ENCODE measurements at places on chromosomes 1 and 21. TPM values are rescaled to one million over a fixed set of nuclear protein-coding genes. Genes with fewer than 3 reads are reported as not detected.

The PTCH2 gene
- polyA plus RNA-seq, result 21.6 TPM

DNA sequence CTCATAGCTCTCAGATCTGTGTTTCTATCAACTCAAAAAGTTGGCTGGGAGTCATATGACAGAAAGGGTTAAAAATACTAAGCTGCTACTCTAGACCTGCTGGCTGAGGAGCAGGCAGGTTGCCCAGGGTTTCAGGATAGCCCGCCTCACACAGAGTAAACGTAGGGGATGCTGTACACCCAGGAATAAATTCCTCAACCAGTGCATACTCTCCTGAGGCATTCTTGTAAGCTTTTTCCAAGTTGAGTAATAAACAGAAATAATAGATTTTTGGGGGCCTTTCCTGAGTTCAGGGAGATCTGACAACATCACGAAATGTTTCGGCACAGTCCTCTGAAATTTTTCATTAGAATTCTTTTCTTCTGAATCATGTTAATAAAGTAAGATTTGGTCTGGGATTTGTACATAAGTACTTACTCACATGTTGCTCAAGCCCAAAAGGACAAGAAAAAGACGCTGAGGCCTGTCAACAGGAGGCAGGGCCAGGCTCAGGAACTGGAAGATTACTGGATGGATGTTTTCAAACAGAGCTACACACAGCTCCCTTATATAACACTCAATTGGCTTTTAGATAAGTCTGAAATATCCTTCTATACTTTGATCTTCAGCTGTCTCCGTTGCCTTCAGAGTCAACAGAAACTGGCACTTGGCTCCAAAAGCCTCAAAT lies 41.0 kb downstream of the TGFBR3 start:
- H3K27ac ChIP-seq, result peak overlapping the region; percentile 18
- H3K4me3 ChIP-seq, result no peak overlapping the region
- H3K4me1 ChIP-seq, result peaks cover 3% of the 10 kb centered on the region
- DNase-seq, result no peak
- no peaks in the 10 kb centered on the region for H3K27me3 ChIP-seq

The LRRC38 gene
- 3.8 TPM for polyA plus RNA-seq

The PRKAA2 gene
- 9.6 TPM for polyA plus RNA-seq

GRCh38 chr1:33650708-33651107 lies 178.3 kb downstream of the ZSCAN20 start:
- DNase-seq, result no peak
- H3K27ac ChIP-seq, result no peak overlapping the region

DNA sequence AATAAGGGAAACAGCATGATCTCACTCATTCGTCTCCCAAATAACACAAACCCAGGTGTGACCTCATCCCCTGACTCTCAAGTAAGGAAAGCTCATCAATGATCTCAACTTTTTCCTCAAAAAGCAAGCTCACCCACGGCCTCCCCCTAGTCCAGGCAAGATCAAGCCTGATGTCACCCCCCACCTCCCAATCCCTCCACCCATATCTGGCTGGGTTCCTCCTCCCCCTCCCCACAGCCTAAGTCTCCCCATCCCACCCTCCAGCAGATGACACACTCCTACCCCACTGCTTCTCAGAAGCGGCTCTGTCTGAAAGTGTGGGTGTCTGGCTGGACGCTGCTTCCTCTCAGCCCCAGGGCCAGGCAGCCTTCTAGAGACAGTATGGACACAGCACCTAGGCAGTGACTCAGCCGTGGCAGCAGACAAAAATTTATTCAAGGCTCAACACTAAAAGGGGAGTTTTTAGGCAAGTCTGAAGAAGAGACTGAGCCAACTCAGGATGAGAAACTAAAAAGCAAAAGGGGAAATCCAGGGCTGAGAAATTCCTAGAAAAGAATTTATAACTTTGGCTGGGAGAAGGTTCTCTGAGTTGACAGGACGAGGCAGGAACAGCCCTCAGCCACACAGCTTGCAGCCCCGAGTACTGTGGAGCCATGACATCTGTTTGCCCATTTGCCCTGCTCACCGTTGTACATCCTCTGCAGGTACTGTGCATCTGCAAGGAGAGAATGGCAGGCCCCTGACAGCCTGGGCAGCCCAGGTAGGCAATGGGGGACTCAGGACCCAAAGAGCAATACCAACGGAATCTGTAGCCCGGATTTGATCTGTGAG lies 81.6 kb upstream of the LRRC8D start:
- H3K36me3 ChIP-seq, result no peaks in the 10 kb centered on the region
- H3K27me3 ChIP-seq, result no peaks in the 10 kb centered on the region
- no peak overlapping the region for H3K4me3 ChIP-seq
- no peak overlapping the region for H3K27ac ChIP-seq

DNA sequence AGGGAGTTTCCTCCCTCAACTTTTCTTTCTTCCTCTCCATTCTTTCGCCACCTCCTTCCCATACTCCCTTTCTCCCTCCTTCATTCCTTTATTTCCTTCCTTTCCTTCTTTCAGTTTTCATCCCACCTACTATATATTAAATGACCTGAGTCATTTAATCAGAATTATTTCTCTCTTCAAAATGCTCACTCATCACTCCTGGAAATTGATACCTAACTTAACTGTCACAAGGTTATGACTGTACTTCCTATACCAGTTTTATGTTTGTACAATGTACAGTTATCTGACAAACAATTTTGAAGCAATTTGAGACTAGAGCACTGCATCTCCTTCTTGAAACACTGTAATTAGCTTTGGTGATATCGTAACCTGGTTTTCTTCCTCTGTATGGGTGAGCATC lies 41.4 kb downstream of the NEXN start:
- no peaks in the 10 kb centered on the region for H3K4me1 ChIP-seq
- no peak for DNase-seq
- H3K36me3 ChIP-seq, result no peaks in the 10 kb centered on the region
- H3K27ac ChIP-seq, result no peak overlapping the region

GRCh38 chr1:82994616-82995263 lies 1004.2 kb downstream of the TTLL7 start:
- H3K36me3 ChIP-seq, result no peaks in the 10 kb centered on the region
- H3K4me1 ChIP-seq, result no peaks in the 10 kb centered on the region
- no peaks in the 10 kb centered on the region for H3K27me3 ChIP-seq
- H3K4me3 ChIP-seq, result no peak overlapping the region
- DNase-seq, result no peak
- no peak overlapping the region for H3K27ac ChIP-seq

GRCh38 chr1:34645109-34645688 lies 109.6 kb upstream of the GJB5 start:
- H3K27ac ChIP-seq, result no peak overlapping the region
- H3K36me3 ChIP-seq, result no peaks in the 10 kb centered on the region
- H3K4me1 ChIP-seq, result peaks cover 4% of the 10 kb centered on the region
- no peak for DNase-seq

- no peak overlapping the region for H3K27ac ChIP-seq
- H3K36me3 ChIP-seq, result no peaks in the 10 kb centered on the region
- no peaks in the 10 kb centered on the region for H3K4me1 ChIP-seq
- no peak overlapping the region for H3K4me3 ChIP-seq
These were observed 87.6 kb downstream of the DRAM2 start for GRCh38 chr1:111052246-111052645.

- H3K36me3 ChIP-seq, result no peaks in the 10 kb centered on the region
- peak overlapping the region; percentile 82 for H3K27ac ChIP-seq
- H3K27me3 ChIP-seq, result no peaks in the 10 kb centered on the region
These were observed 59.5 kb downstream of the IRF2BP2 start for GRCh38 chr1:234550341-234551031.

DNA sequence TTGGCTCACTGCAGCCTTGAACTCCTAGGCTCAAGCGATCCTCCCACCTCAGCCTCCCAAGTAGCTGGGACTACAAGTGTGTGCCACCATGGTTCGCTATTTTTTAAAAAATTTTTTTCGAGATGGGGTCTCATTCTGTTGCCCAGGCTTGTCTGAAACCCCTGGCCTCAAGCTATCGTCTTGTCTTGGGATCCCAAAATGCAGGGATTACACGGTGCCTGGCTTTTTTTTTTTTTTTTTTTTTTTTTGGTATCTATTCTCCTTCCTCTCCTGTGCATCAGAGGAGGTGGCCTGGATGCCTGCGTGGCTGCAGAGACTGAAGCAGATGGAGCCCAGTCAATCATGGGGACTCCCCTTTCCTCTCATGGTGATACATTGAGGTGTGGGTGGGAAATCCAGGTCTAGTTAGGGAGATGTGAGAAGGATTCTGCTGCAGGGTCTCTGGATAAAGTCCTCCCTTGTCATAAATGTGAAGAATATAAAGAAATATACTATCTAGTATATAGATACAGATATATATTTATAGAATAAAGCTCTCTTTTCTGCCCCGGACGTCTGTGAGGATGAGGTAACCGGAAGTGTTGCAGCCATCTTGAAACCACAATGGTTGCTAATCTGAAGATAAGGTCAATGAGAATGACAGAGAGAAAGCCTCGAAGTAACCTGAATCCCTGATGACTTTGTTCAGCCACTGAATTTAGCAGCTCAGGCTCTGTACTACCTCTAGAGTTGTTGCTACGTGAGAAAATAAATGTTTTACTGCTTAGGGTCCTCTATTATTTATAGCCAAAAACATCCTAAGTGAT lies 19.5 kb upstream of the RGSL1 start:
- no peaks in the 10 kb centered on the region for H3K27me3 ChIP-seq
- H3K27ac ChIP-seq, result no peak overlapping the region
- no peaks in the 10 kb centered on the region for H3K36me3 ChIP-seq
- no peak for DNase-seq
- no peaks in the 10 kb centered on the region for H3K4me1 ChIP-seq
- H3K4me3 ChIP-seq, result no peak overlapping the region

DNA sequence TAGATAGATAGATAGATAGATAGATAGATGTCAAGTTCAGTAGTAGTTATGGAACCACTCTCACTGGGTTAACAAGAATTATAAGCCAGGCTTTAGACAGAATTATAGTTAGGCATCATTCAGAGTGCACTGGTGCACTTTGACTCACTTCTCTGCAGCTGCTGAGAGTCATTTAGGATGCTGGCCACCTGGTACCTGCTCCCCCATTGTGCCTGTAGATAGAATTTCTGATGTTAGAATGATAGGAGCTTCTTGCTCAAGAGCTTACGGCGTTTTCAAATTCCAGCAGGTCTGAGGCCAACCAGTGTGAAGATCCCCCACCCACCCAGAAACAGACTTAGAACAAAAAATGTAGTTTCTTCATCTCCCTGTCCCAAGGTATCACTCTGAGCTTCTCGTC lies 107.8 kb upstream of the HMCN1 start:
- H3K4me3 ChIP-seq, result no peak overlapping the region
- H3K27me3 ChIP-seq, result no peaks in the 10 kb centered on the region
- H3K4me1 ChIP-seq, result no peaks in the 10 kb centered on the region

All from spinal cord (tissue), 10 donors.